ENCODE measurements at places on chromosomes 16 and 17.

DNA sequence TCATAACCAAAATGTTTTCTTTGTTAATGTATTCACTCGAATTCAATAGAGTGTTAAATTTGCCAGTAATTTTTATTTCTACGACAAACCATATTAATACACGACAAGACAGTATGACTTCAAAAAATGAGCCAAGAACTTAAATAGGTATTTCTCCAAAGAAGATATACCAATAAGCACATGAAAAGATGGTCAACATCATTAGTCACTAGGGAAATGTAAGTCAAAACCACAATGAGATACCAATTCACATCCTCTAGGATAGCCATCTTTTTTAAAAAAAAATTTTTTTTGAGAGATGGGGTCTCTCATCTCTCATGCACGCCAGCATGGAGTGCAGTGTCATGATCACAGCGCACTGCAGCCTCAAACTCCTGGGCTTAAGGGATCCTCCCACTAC is 5.0 kb upstream of the MEIOC start:
- no peak for DNase-seq

DNA sequence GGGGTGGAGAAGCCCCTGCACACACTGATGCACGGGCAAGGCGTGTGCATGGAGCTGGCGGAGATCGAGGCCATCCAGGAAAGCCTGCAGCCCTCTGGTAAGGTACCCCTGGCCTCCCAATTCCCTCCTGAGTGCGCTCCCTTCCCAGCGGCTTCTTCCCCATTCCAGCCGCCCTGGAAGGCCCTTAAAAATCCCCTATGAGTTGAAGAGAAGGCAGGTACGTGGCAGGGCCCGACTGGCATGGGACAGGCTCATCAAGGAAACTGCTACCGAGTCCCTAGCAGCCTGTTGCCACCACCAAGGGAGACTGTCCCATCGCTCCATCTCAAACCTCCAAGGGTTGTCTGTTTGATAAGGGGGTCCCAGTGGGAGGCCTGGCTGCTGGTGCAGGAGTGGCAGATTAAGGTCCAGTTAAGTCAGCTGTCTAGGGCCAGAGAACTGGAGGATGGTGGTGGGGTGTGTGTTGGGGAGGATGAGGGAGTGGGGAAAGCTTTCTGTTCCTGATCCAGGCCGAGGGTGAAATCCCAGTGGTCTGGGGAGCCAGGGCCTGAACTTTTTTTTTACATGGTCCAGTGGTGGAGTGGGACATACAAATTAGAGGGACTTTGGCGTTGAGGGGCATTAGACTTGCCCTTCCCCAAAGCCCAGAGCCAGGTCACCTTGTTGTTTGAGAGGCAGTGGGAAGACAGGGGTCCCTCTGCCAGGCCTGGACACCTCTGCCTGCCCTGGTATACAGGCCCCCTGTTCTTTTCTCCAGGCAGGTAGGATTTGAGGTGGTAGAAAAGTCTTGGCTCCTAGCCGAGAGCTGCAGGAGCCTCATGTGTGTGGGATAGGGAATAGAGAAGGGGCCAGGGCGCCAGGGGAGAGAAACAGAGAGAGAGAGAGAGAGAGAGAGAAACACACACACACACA is 994 bp downstream of the IGFBP4 start:
- DNase-seq: no peak

DNA sequence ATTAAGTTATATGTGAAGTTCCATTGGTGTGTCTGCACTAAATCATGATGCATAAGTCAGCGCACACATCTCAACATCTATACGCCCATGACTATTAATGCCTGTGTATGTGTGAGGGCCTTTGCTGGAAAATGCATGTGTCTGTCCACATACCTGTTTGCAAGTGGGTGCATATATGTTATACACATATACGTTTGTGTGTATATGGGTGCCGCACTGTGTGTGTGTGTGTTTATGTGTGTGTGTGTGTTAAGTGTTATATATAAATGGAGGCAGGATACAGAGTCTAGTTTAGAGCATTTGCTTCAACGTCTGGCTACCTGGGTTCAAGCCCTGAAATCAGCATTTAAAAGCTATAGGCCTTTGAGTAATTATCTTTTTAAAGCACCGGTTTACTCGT is 19.5 kb downstream of the GP2 start:
- no peak for DNase-seq

DNA sequence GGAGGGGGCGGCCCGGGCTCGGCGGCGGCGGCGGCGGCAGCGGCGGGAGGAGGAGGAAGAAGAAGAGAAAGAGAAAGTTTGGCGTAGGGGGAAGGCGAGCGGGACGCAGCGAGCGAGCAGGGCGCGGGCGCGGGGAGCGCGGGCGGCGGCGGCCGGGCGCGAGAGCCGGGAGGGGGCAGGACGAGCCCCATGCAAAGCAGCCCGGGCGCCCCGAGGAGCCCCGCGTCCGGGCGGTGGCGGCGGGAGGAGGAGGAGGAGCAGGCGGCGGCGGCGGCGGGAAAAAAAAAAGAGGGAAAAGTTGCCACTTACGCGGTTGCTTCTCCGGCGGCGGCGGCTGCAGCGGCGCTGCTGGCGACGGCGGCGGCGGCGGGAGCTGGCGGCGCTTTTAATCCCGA is 10.3 kb upstream of the ZFHX3 start:
- no peak for DNase-seq

GRCh38 chr16:89506791-89507191 is 1.4 kb upstream of the SPG7 start:
- peak; percentile 51 for DNase-seq

Measured in mucosa of descending colon (tissue), 3 donors.